ENCODE measurements at places on chromosomes 16 and 17.

- DNase-seq: peak; percentile 28
Measured at GRCh38 chr17:35089586-35090296, 26.2 kb upstream of the RFFL start.

- no peak for DNase-seq
Measured at GRCh38 chr16:87165885-87166284, 151.3 kb downstream of the C16orf95 start.

GRCh38 chr17:794876-795275 is 12.7 kb downstream of the MRM3 start:
- DNase-seq: peak; percentile 29

DNA sequence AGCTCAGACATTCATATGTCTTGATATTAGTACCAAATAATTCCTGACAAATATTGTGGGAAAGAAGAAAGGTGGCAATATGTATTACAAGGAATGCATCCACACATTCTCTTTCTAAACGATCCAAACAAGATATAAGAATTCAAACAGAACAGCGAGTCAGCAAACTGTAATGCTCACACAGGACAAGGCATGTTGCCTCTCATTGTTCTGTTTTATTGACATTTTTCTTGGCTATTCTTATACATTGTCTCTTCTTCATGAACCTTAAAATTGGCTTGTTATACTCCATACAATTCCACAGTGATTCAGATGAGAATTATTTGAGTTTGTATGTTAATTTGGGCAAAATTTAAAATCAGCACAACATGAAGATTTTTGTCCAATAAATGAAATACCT is 189.1 kb downstream of the HS3ST3B1 start:
- no peak for DNase-seq

DNA sequence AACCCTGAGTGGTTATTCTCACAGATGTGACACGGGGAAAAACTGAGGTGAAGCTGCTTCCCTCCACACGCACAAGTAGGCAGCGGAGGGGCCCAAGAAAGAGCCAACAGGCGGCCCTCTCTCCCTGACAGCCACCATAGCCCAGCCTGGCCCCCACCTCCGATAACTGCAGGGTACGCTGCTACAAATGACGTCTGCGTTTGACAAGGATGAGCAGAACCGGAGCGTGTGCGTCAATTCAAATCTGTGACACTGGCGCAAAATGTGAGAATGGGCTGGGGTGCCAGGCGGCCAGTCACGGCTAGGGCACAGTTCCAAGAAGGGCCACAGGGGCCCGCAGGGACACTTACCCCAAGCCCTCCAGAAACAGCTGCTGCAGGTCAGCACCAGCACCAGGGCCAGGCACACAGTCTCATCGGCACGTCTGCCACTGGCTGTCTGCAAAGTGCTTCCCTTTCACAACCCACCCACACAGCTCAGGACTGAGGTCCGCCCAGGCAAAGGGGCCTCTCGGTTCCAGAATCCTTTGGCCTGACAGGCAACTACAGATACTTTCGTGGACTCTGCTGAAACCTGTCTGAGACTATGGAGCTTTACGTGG is 14.4 kb downstream of the AXIN1 start:
- DNase-seq: no peak
